Activated CD4-positive, alpha-beta T cell treated with anti-CD3 and anti-CD28 coated beads, Interleukin-2, Interleukin-4, amounts not matched to agents 100 ng/mL and 50 ng/mL, durations not matched to agents 16 hours and 8 hours (primary cell): ENCODE measurements at places on chromosomes 6 and 20.
A peak's percentile ranks its signal among the peaks of the same experiment; 100 is the strongest.

DNA sequence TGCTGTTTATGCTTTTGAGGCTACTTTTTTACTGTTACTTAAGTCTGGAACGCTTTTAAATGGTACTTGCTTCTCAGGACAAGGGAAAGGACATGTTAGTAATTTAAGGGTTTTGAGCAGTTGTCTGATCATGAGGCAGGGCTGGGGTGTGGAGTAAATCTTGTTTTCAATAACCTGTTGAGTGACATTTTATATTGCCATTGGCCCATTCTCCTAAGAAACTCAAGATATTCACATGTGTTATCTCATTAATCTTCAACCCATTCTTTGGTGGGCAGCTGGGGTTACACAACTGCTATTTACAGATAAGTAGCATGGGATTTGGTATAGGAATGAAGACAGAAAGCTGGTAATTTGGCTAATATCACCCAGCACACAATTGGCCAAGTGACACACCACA is 44.6 kb upstream of the IL17A start:
- DNase-seq = no peak

- no peak for DNase-seq
These were observed 142.7 kb upstream of the SULF2 start for GRCh38 chr20:47927944-47928343.

GRCh38 chr6:170209354-170210025 is 81.4 kb downstream of the DLL1 start:
- no peak for DNase-seq

DNA sequence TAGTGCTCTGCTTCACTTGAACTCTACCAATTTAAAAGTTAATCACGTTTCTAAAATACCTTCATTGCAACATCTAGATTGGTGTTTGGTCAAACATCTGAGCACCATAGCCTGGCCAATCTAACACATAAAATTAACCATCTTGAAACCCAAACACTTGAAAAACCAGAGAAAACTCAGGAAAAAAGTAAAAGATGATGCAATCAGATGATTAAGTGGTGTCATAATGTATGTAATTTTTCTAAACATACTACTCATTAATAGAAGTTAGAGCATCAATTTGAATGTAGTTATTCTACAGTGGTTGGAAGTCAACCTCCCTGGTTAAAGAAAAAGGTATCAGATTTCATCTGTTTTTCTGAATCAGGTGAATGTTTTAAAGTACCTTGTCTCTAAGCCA is 228.6 kb upstream of the ID4 start:
- DNase-seq = no peak

- no peak for DNase-seq
These were observed 130.9 kb downstream of the RFPL4B start for GRCh38 chr6:112478036-112478435.

GRCh38 chr6:33587529-33587928 is 7.5 kb upstream of the BAK1 start:
- DNase-seq = no peak

DNA sequence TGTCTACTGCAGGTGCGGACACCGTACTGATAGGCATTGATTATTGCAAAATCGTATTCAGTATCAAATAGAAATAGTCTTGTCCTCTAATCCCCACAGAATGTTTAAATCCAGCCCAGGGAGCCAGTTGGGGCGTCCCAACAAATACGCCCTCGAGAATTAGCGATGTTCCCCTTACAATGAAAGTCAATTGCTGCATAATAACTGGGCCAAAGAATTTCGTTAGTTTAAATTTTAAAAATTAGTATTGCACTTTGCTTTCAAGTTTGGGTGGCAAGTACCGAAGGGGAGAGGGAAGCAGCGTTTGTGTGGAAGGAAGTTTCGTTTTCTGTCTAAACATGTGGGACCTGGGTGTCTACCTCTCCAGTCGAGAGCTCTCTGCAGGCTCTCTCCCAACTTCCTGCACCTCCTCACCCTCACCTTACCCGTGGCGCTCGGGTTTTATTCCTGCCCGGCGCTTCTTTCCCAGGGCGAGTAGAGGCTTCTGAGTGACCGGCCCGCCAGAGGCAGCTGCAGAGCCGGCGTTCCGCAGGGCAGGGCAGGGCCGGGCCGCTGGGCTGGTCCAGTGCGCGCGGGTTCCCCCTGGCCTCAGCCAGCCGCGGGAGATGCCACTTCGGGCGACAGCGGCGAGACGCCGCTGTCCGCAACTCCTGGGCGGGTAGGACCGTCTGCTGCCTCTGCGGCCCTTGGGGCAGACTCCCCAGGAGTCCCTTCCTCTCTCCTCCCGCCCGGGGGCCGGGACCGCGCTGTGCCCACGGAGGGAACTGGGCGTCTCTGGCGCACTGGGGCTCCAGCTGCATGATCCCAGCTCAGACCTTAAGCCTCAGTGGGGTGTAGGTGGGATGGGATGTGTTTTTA is 862 bp upstream of the TFAP2C start:
- no peak for DNase-seq

GRCh38 chr6:23181356-23182110 is 612.2 kb downstream of the HDGFL1 start:
- DNase-seq = no peak

DNA sequence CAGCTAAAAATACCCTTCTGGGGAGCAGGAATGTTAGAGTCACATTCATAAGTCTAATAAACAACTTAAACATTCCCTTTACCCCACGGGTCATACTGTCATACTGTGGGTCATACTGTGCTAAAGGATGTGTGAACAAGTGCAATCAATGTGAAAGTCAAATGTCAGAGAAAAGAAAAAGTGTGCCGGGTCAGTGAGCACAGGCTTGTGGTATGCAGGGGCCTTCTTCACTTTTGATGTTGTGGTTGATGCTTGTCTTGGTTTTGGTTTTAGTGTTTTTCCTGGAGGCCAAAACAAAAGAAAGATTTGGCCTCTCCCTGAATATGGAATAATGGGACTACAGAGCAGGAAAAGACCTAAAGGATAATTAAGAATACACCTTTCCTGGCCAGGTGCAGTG is 267.9 kb upstream of the PLN start:
- DNase-seq = no peak

DNA sequence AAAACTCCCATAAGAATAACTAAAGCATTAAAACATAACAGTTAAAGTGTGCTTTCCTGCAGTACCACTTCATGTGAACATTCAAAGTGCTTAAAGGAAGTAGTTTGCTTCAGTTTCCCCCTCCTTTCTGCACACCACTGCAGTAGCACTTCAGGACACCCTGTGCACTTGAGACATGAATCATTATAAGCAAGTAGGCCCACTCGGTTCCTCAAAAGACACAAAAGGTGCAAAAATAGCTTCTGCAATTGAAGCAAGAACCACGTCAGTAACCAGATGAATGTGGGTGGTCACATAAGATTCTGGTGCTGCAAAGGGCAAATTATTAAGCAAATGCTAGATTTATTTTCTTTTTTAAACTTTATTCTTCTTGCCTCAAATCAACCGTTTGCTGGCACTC is 160.6 kb downstream of the HIVEP2 start:
- peak; percentile 28 for DNase-seq

DNA sequence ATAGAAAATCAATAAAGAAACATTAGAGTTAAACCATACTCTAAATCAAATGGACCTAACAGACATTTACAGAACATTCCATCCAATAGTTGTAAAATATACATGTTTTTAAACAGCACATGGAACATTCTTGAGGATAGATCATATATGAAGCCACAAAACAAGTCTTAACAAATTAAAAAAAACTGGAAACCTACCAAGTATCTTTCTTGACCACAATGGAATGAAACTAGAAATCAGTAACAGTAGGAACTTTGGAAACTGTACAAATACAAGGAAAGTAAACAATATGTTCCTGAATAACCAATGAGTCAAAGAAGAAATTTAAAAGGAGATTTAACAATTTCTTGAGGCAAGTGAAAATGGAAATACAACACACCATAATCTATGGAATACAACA is 91.2 kb upstream of the GLP1R start:
- DNase-seq = no peak

- no peak for DNase-seq
These were observed 93.0 kb upstream of the CEP85L start for GRCh38 chr6:118744261-118744941.

DNA sequence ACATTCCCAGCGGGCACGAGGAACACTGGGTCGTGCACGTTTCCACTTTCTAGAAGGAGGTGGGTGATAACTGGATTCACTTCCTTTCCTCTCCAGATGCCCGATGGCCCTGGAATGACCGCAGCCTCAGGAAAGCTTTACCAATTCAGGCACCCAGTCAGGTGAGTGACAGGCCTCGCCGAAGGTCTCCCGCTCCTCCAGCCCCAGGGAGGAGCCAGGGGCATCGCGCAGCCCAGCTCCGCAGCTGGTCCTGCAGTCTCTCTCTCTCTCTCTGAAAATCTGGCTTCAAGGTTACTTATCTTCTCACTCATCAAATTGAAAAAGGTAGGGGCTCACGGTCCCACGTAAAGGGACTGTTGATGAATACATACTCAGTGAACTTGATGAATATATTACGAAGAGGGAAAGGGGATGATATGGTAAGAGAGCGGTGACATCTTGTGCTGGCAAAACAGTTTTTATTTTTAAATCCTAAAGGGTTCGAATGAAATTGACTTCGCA is 891 bp downstream of the RIPPLY2 start:
- no peak for DNase-seq

GRCh38 chr20:10453241-10453640 is 18.1 kb downstream of the SLX4IP start:
- peak; percentile 42 for DNase-seq

DNA sequence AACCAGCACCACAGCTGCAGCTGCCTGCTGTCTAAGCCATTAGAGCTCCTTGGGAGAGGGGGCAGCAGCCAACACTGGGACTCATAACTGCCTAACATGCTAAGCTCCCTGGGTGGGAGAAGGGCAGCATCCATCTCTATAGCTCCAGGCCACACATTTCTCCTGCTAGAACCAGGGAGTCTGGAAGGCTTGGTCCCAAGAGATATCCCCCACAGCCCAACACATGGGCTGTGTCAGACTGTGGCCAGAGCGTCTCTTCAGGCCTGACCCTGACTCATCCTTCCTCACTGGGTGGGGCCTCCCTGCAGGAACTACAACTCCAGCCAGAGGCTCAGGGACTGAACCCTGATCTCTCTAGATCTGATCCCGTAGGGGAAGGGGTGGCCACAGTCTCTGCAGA is 411.1 kb downstream of the HDGFL1 start:
- no peak for DNase-seq

DNA sequence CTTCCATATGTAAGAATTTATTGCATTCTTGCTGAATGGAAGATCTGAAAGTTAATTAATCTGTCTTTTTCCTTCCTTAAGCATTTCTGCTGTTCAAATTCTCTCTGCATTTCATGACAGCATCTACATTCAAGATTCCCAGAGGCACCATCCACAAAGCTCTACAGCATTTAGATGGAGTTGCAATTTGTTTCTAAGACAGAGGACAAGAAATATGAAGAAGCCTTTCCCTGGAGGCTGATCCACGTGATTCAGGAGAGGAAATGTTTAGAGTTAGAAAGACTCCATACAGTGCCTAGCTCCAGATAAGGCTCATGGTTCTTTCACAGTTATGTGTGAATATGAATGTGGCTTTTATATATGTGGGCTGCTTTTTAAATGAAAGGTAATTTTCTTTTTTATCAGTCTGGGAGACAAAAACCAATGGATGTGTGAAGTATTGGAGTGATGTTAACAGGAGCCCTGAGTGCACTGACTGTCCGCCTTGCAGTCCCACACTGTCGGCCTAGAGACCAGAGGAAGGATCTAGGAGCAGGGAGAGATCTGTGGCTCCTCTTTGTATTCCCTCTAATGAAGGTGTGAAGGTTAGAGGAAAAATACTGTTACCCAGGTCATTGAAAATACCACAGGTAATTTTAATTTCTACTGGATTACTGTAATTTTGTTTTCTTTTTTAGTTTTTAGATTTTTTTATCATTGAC is 686.6 kb upstream of the GJE1 start:
- no peak for DNase-seq

GRCh38 chr6:157376706-157377230 is 4.2 kb upstream of the ZDHHC14 start:
- DNase-seq = no peak

DNA sequence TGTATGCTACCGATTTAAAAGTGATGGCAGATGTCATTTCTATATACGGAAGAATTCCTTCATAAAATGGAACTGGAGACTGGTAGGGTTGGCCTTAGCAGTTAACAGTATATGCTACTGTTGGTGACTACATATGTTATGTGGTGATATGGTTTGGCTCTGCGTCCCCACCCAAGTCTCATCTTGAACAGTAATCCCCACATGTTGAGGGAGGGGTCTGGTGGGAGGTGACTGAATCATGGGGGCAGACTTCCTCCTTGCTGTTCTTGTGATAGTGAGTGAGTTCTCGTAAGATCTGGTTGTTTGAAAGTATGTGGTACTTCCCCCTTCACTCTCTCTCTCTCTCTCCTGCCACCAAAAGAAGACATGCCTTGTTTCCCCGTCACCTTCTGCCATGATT is 29.6 kb downstream of the RGS17 start:
- DNase-seq = no peak

DNA sequence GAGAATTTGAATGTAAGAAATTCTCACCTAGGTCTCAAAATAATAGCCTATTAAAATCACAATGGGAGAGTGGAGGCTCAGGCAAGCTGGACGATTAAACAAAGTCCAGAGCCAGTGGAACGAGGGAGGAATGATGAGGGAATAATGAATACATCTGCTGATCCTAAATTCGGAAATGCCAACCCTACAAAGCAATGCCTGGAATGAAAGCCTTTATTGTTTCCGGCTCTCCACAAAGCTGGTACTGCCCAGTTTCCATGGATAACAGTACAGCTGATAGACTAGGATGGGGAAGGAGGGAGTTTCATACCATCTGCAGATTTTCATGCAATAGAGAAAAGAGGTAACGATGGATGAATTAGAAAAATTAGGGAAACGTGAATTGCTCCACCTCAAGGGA is 356.1 kb downstream of the CBLN4 start:
- DNase-seq = no peak

- DNase-seq = no peak
These were observed 2.4 kb downstream of the SIGLEC1 start for GRCh38 chr20:3710011-3710466.

DNA sequence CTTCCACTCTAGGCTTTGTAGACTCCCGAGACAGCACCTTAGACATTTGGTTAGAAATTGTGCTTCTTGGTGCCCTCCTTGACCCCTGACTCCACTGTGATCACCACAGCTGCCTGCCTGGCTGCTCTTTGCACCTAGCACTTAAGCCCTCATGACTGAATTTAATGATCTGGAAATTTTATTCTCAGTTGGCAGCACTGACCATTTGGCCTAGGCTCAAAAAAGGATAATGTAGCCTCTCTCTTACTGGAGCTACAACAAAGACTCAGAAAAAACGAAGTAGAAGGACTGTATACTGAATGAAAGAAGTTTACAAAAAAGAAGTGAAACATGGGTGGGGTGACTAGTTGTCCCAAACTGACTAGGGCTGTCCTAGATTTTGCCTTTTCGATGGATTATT is 11.3 kb upstream of the ABRACL start:
- no peak for DNase-seq

- no peak for DNase-seq
These were observed 3.5 kb downstream of the ENPP3 start for GRCh38 chr6:131640576-131640975.
